Stimulated activated CD4-positive, alpha-beta T cell treated with anti-CD3 and anti-CD28 coated beads, TNF-alpha, amount 100 ng/mL, for 48 hours (primary cell): ENCODE measurements at places on chromosomes 3 and 15.

DNA sequence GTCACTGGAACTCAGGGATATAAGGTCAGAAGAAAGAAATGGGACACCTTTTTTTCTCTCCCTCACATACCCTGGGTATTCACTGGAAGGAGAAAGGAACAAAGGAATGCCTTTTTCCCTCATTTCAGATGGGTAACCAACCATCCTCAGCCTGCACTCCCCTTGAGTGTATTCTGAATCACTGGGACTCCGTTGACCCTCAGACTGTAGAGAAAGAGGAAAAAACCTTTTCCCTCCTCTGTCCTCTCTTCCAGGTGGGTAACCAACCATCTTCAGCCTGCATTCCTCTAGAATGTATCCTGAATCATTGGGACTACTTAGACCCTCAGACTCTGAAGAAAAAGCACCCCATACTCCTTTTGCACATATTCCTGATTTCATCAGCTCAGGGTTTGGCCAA lies 11.4 kb downstream of the PRR20G start:
- no peak for DNase-seq

DNA sequence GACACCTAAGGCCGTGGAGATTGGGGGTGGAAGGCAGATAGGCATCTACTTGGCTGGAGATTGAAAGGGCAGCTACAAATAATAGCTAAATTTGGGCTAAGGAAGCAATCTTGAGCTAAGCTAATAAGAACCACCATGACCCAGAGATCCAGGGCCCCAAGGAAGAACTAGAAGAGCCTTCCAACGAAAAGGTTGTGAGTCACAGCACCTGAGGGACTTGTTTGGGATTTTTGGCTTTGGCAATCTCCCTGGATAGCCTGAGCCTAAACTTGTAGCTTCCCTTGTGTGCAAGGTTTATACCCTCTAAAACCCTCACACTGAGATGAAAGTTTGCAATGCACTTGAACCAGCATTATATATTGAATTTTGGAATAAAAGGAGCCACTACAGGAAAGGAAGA lies 364.0 kb upstream of the IL12A start:
- DNase-seq: no peak

GRCh38 chr15:94631608-94632007 lies 400.2 kb downstream of the MCTP2 start:
- DNase-seq: no peak

GRCh38 chr3:61812085-61812484 lies 250.7 kb downstream of the PTPRG start:
- no peak for DNase-seq

- no peak for DNase-seq
Measured at GRCh38 chr3:15645740-15646501, 44.4 kb downstream of the BTD start.

GRCh38 chr3:101836160-101836559 lies 13.2 kb upstream of the NFKBIZ start:
- no peak for DNase-seq

GRCh38 chr15:100245855-100246254 lies 95.9 kb downstream of the ADAMTS17 start:
- no peak for DNase-seq

DNA sequence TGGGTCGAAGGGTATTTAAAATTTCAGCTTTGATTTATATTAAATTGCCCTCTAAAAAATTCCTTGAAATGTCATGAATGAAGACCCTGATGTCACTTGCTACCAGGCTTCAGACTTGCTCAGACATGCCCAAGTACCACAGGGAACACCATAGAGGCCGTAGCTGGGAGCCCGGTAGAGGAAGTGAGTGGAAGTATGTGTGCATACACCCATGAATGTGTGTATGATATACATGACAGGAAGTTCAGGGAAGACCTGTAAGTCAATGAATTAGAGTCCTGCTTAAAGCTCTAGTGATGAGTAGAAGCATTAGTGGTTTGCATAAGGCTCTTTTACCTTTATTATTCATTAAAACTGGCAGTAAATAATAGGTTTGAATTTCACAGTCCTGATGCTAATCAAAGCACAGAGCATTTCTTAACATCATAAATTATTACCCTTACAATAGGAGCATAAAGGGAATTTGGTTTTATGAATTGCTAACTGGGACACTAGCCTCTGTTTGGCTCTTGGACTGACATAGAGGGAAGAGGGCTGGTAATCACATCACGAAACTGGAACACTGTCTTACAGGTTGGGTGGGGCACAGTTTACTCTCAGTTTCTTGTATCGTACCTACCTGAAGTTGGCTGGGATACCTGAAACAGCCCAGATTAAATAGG lies 144.4 kb downstream of the CHST2 start:
- DNase-seq: no peak

GRCh38 chr3:33942483-33943150 lies 144.2 kb downstream of the PDCD6IP start:
- DNase-seq: no peak

DNA sequence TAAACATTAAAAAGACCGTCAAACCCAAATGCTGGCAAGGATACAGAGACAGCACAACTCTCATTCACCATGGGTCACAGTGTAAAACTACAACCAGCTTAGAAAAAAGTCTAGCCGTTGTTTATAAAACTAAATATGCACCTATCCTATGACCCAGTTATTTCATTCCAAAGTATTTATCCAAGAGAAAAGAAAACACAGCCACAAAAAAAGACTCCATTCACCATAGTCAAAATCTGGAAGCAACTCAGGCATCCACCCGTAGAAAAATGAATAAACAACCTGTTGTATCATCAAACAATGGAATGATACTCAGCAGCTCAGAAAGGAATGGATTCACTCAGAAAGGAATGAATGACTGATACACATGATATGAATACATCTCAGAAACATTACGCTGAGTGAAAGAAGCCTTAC lies 28.6 kb downstream of the PLD1 start:
- no peak for DNase-seq

- no peak for DNase-seq
Measured at GRCh38 chr15:44718927-44719292, 7.6 kb downstream of the B2M start.

DNA sequence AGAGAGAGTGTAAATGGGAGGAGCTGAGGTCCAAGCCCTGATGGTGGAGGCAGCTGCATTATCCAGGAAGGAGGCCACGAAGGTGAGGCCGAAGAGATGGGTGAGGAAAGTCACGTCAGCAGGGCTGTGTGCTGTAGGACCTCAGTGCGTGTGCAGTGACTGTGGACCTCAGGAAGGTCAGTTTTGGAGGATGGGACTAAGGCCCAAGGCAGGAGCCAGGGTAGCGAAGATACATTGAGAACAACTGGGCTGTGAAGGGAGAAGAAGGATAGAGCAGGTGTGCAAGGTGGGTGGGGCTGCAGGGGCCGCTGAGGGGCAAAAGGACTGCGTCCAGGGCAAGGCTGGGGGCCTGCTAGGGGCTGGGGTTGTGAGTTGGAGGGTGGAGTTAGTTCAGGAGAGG lies 4.9 kb downstream of the KLHL40 start:
- DNase-seq: no peak

- no peak for DNase-seq
Measured at GRCh38 chr3:45552031-45552793, 42.3 kb upstream of the LIMD1 start.

- no peak for DNase-seq
Measured at GRCh38 chr3:4720316-4721075, 227.3 kb downstream of the ITPR1 start.

GRCh38 chr3:102457644-102458043 lies 22.8 kb downstream of the ZPLD1 start:
- DNase-seq: no peak

GRCh38 chr3:29215948-29216347 lies 64.9 kb upstream of the RBMS3 start:
- no peak for DNase-seq

DNA sequence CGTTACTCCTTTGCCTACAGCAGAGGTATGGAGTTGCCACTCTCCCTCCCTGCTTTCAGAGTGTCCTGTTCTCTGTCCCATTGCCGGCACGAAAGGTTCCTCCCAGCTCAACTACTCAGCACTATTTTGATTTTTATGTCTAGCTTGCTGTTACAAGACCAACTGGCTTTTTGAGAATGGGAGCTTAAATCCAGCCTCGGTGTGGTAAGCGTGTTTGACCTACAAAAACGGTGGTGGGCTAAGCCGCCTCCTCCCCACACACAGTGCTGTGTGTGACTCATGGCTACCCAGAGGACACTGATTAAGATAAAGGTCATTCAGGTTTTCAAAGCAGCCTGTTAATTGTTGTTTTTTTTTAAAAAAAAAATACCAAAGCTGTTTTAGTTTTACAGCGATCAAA lies 64.5 kb downstream of the LRTM1 start:
- DNase-seq: no peak

DNA sequence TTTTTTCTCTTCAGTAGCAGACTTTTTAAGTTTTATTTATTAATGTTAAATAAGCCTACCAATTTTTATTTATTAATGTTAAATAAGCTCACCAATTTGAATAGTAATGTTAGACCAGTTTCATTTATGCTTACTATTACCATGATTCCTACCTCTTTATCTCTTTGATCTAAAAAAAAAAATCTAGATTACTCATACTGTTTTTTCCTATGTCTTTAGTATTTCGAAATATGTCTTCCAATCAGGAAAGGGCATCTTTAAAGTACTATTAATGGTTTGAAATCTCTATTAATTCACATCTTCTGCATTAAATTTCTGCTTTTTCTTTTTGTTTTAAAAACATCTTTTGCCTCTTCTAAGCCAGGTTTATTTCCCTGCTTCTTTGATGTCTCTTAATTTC lies 27.5 kb upstream of the MAPKBP1 start:
- DNase-seq: no peak

DNA sequence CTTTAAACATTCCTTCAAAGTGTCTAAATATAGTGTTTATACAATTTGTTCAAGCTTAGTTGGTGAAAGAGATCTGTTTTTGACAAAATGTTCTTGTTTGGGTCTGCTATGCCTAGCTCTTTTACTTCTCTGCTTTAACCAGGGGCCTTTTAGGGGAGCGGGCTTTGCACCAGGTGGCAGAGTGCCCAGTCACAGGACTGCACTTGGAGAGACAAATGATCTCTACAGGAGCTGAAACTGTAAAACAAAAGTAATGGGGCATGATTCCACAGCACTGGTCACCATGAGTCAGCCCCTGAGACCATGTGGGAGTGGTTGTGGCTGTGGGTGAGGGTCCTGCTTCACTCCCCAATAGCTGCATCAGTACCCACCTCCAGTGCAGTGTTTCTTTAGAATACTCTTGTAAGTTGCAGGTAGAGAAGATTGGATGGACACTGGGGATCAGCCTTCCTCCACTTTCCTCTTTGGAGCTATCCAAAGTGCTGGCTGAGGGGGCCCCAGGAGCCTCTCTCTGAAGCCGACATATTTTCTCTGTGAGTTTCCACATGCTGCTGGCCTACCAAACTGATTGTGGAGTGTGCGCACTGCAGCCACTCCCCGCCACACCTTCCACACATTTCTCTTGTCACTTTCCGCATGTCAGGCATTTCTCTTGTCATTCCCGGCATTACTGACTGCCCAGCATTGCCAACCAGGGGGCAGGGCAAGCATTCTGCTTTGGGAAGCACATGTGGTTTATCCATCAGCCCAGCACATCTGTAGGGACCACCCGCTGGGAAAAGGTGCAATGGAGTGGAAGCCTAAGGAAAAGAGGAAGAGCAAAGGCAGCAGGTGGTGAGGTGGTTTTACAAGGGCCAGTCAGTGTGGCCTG lies 110.0 kb downstream of the EPHB1 start:
- DNase-seq: no peak

GRCh38 chr15:67824976-67825880 lies at the start of gene SKOR1:
Gene SKOR1, plus strand, starts transcription at chr15:67825509. Its CDS starts 94 bp downstream, at chr15:67825603.
- DNase-seq: no peak

DNA sequence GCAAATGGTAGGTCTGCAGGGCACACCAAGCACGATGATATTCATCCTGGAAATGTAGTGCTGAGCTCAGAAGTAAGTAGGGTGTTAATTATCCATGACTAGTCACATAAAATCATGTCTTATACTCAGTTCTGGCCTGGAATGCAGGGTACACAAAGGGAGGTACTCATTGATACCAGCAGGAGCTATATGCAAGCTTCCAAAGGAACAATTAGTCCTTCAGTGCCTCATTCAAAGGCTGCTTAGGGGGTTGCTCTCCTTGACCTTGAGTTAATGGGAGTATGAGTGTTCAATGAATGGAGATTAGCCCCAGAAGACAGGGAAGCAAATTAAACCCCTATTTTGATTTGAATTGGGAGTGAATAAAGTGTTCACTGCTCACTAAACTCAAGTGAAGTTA lies 38.3 kb downstream of the CNTN6 start:
- DNase-seq: no peak

- DNase-seq: no peak
Measured at GRCh38 chr3:56173601-56174000, 294.7 kb downstream of the ERC2 start.

GRCh38 chr3:189303584-189303983 lies 131.8 kb downstream of the TPRG1 start:
- no peak for DNase-seq

GRCh38 chr15:38058596-38059075 lies 124.2 kb downstream of the TMCO5A start:
- no peak for DNase-seq

DNA sequence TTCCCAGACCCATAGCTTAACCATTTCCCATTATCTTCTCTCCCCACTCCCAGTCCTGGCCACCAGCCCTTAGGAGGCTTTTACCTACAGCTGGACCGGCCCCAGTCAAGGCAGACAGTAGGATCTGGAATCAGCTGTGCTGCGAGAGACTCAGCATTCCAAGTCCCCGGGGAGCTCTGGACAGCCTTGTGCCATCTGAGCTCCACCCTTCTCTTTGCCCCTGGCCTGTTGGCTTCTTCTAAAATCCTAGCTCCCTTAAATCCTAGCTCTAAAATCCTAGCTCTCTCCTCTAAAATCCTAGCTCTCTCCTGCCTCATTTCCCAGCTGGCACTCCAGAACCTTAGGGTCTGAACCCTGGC lies 21.3 kb downstream of the MEGF11 start:
- DNase-seq: no peak

GRCh38 chr15:61044723-61045122 lies 184.4 kb downstream of the RORA start:
- DNase-seq: no peak

GRCh38 chr3:40518848-40519247 lies 5.9 kb upstream of the ZNF621 start:
- DNase-seq: no peak

- no peak for DNase-seq
Measured at GRCh38 chr3:188489639-188490405, 335.9 kb downstream of the LPP start.

GRCh38 chr3:38980938-38981337 lies 70.8 kb downstream of the SCN11A start:
- DNase-seq: no peak

GRCh38 chr3:128503164-128503651 lies 10.2 kb upstream of the GATA2 start:
- DNase-seq: no peak
